ENCODE measurements at places on chromosomes 13 and 19.

DNA sequence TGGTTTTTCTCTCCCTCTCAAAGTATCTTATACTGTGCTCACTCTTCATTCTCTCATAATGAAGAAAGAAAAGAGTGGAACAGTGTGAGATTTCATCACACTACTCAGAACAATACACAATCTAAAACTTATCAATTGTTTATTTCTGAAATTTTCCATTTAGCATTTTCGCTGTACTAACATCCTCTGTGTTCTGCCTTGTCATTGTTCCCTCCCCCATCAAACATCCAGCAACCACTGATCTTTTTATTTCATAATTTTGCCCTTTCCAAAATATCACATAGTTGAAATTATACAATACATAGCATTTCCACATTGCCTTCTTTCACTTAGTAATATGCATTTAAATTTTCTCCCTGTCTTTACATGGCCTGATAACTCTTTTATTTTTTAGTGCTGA lies 658.7 kb downstream of the SLITRK1 start:
- DNase-seq, result no peak

GRCh38 chr19:1255186-1256161 lies 7.1 kb downstream of the MIDN start:
- no peak for DNase-seq

DNA sequence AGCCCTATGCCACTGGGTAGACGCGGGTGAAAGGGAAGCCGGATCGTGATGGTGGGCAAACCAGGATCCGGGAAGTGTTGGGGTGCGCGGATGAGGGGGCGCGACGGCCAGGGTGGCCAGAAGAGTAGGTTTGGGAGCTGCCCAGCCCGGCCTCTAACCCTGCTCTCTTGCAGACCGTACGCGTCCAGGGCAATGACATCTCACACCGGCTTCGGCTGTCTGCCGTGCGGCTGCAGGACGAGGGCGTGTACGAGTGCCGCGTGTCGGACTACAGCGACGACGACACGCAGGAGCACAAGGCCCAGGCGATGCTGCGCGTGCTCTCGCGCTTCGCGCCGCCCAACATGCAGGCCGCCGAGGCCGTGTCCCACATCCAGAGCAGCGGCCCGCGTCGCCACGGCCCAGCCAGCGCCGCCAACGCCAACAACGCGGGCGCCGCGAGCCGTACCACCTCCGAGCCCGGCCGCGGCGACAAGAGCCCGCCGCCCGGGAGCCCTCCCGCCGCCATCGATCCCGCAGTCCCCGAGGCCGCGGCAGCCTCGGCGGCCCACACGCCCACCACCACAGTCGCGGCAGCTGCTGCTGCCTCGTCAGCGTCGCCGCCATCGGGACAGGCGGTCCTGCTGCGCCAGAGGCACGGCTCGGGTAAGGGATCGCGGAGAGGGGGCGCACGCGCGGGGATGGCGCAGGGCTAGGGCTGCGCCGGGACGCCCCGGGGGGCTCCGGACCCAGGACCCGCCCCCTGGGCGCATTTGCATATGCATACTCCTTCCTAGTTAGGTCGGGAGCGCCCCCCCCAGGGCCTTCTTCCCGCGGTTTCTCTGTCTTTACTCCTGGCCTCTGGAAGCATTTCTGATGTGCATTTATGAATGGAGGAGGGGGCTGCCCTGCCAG lies 4.1 kb downstream of the VSTM2B start:
- DNase-seq, result no peak

DNA sequence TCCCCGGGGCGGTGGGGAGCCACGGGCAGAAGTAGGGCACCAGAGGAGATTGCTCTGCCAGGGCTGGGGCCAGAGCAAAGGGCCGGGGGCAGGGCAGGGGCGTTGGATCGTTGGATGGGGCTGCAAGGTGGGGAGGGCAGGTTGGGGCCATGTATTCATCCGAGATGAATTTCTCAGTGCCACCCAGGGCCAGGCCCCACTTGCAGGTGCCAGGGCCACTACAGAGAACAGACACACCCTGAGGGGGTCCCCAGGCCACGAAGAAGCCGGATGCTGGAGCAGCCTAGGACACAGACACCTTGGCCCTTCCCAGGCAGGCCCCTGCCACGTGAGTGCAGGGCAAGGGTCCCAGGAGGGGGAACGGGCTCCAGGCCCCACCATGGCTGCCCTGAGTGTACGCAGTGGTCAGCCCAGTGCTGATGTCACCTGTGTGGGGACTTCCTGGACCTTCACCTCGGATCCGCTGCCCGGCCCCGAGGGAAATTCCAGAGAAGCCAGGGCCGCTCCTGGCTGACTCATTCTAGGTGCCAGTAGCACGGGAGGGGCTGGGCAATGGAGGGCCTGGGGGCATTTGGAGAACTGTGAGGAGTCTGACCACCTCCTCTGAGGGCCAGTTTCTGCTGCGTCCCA lies 9.6 kb upstream of the SBNO2 start:
- peak; percentile 93 for DNase-seq

DNA sequence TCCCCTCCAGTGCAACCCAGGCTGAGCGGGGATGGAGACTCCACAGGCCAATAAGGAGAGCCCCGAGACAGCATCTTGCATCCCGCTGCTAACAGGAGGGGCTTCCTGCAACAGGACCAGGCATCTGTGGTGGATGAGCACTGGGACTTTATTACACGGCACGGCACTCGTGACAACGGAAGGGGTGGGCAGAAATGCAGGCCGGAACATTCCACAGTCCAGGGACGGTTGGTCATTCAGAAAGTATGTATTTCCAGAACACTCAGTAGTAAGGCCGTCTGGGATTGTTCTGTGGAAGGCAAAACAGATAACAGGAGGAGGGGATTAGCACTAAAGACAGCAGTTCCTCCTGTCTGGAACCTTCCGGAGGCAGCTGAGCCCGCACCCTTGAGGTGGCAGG lies 3.3 kb upstream of the TM6SF2 start:
- no peak for DNase-seq

- no peak for DNase-seq
These were observed 135.2 kb downstream of the PTPRS start for GRCh38 chr19:5205381-5205780.

DNA sequence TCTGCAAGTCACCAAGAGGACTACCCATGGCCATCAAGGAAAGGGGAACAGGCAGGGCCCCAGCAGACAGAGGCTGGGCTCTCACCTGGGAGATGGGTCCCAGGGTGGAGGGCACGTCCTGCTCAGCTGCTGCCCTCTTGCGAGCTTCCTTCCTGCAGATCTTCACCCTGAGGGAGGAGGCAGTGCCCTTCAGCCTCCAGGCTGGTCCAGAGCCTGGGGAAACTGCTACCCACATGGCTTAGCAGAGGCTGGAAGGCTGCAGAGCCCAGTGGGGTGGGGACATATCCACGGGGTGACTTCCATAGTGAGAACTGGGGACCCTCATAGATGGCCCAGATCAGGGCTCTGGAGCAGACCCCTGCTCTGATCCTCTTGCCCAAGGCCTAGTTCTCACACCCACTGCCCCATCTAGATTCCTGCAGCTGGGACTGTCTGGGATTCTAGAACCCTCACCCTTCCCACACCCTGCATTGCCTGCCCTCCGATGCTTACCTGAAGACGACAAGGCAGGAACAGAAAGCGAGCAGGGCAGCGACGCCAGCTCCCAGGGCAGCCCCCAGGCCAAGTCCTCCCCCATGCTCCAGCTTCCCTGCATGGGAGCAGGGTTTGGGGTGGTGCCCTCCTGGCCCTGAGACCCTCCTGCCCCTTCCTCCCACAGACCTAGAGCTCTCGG lies 9.0 kb downstream of the SIGLEC11 start:
- no peak for DNase-seq

GRCh38 chr19:41476583-41476982 lies 33.6 kb downstream of the ERICH4 start:
- no peak for DNase-seq

DNA sequence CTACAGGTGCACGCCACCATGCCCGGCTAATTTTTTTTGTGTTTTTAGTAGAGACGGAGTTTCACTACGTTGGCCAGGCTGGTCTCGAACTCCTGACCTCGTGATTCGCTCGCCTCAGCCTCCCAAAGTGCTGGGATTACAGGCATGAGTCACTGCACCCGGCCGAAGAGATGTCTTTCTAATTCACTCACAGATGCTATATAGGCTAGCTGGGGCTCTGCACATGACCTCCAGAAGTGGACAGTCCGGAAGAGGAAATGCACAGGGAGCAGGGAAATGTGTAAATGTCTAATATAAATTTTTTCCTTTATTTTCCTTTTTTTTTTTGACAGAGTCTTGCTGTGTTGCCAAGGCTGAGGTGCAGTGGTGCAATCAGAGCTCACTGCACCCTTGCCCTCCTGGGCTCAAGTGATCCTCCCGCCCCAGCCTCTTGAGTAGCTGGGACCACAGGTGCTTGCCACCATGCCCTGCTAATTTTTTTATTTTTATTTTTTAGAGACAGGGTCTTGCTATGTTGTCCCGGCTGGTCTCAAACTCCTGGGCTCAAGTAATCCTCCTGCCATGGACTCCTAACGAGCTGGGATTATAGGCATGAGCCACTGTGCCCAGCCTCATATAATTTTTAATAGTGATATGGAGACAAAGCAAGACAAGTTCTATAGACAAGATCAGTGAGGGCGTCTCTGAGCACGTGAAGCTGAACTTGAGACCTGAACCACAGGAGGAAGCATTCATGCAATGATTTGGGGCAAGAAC lies 8.4 kb downstream of the GIPC1 start:
- DNase-seq, result no peak

GRCh38 chr13:99264051-99264450 lies 5.9 kb upstream of the GPR18 start:
- DNase-seq, result no peak

GRCh38 chr13:84845907-84846619 lies 953.2 kb downstream of the SLITRK6 start:
- no peak for DNase-seq

- DNase-seq, result no peak
These were observed 406 bp upstream of the EID2B start for GRCh38 chr19:39533003-39533512.

DNA sequence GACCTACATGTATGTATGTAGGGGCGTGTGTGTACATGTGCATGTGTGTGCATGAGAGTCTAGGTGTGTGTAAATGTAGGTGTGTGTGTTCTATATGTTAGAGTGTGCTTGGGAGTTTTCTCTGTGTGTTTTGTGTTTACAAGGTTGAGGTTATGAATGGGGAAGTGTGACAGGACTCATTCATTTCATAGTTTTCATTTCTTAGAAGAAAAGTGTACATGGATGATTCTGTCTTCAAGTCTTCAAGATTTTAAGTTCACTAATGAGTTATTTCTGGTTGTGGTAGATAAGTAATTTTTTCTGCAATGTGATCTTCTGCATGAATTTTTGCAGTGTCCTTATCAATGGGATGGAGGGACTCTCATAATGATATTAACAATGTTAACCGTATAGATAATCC lies 118.2 kb upstream of the SLC10A2 start:
- no peak for DNase-seq

DNA sequence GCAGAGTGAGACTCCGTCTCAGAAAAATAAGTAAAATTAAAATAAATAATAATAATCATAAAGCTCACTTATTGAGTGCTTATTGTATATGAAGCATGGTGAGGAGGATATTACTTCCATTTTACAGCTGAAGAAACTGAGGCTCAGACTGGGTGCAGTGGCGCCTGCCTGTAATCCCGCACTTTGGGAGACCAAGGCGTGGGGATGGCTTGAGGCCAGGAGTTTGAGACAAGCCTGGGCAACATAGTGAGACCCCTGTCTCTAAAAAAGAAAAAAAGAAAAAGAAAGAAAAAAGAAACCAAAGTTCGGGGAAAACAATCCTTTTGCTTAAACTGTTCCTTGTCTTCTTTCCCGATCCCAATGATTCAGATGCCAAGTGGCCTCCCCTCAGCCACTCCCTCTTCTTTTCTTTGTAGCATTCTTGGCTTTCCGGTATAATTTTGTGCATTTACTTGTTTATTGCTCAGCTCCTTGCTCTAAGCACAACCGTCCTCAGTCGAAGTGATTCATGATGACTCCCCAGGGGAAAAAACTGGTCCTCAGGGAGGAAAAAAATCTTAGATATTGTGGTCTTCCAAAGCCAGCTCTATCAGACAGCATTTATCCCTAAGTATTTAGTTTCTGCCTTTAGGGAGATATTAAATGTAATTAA lies 965 bp upstream of the EIF3G start:
- no peak for DNase-seq

DNA sequence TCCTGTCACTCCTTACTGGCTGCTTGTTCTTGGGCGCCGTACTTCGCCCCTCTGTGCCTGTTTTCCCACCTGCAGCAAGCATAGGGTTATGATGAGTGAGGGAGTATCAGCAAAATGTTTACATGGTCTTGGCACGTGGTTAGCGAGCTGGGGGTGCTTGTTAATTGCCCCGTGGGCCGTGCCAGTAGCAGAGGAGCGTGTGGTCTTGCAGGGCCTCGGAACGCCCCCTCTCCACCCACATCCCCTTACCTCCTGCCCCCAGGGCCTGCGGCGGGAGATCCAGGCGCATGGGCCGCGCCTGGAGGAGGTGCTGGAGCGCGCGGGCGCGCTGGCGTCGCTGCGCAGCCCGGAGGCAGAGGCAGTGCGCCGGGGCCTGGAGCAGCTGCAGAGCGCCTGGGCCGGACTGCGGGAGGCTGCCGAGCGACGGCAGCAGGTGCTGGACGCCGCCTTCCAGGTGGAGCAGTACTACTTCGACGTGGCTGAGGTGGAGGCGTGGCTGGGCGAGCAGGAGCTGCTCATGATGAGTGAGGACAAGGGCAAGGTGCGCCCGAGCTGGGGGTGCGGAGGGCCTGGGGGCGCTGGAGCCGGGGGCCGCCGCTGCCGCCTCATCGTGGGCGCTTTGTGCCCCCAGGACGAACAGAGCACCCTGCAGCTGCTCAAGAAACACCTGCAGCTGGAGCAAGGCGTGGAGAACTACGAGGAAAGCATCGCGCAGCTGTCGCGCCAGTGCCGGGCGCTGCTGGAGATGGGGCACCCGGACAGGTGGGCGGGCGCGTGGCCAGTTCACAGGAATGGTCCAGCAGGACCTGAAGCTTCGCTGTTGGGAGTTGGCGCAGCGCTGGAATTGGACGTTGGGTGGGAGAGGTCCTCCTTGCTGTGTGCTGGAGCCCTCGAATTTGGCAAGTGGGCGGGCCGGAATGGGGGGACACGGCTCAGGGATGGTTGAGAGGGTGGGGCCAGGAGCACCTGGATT lies 22.5 kb upstream of the SHKBP1 start:
- no peak for DNase-seq

DNA sequence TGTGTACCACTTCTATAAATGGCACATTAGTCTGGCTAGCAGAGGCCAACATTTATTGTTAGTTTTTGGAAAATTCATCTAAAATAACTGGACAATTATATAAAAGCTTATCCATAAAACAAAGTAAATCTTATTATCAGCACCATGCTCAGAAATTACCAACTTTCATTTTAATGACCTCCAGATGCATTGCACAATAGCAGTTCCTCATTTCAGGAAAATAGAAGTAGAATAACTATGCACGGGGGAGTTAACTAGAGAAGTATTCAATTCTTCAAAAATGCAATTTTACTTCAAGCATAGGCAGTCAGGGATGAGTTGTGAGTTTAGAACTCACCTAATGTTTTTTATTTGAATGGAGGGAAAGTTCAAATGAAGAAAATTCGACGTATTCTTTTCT lies 1023.5 kb downstream of the PCDH17 start:
- no peak for DNase-seq

- no peak for DNase-seq
These were observed 26.5 kb downstream of the MED26 start for GRCh38 chr19:16601378-16602052.

Measured in T47D (cell line).